ENCODE measurements at places on chromosomes 7 and 10.

GRCh38 chr10:12539350-12540164 is 190.2 kb downstream of the CAMK1D start:
- DNase-seq, result no peak

GRCh38 chr7:116626886-116627285 is 45.1 kb upstream of the MET start:
- no peak for DNase-seq

DNA sequence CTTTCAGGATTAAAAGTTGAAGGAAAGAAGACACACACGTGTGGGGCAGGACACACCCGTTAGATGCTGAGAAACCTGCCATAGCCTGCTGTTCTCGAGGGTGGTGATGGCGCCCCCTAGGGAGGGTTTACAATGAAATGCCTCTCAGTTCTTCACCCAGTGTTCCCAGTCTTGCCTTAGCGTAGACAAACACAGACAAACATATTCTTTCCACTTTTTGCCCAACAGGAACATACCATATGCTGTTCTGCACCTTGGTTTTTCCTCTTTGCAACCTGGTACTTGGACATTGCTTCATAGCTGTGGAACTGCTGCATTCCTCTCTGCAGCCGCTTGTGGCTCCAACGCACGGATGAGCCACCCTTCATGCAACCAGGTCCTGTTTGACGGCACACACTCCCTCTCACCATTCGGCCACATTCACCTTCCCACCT is 23.3 kb upstream of the HSPA12A start:
- no peak for DNase-seq

GRCh38 chr10:103493916-103494877 is 692 bp downstream of the NEURL1 start:
- peak; percentile 70 for DNase-seq

DNA sequence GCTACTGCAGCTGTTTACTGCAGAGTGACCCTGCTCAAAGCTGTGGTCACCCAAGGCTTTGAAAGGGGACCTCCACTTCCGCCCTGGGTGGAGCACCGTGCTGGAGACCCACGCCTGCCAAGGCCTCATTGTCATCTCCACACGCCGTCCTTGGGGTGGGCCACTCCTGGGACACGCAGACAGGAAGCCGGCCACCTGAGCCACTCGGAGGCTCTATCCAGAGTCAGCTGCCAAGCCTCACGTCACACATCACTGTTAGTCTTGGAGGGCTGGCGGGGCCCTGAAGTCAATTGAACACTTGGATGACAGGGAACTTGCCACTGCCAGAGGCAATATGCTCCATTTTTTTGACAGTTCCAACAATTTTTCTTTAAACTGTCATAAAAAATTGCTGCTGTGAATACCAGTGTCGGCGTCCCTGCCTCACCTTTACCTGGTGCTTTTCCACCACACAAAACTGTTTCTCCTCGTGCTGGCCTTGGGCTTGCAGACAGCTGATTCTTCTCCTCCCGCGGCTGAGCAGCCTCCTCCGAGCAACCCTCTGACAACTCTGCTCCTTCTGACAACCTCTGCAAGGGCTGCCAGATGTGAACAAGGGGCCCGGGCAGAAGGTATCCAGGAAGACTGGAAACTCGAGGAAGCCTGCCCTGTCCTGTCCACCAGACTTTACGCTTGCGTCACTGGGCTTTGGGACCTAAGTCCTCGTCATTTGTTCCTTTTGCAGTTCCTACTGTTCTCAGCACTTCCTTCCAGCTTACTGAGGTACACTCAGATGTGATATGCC is 81.9 kb downstream of the EGFR start:
- no peak for DNase-seq

DNA sequence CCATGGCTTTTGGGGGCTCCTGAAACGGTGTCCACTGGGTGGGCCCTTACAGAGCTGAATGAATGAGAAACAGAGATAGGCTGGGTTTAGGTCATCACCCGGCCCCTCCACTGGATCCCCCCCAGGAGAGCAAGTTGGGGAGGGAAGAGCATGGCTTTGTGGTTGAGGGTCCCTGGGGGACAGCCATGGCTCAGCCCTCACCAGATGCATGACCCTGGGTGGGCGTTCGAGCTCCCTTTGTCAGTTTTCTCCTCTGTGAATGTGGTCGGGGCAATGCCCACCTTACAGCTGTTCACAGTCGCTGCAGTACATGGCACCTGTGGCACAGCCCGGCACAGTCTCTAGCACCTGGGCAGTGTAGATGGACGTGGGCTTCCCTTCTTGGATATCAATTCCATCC is 40.6 kb upstream of the CXCL12 start:
- no peak for DNase-seq

GRCh38 chr7:155166673-155167370 is 96.7 kb downstream of the HTR5A start:
- no peak for DNase-seq

DNA sequence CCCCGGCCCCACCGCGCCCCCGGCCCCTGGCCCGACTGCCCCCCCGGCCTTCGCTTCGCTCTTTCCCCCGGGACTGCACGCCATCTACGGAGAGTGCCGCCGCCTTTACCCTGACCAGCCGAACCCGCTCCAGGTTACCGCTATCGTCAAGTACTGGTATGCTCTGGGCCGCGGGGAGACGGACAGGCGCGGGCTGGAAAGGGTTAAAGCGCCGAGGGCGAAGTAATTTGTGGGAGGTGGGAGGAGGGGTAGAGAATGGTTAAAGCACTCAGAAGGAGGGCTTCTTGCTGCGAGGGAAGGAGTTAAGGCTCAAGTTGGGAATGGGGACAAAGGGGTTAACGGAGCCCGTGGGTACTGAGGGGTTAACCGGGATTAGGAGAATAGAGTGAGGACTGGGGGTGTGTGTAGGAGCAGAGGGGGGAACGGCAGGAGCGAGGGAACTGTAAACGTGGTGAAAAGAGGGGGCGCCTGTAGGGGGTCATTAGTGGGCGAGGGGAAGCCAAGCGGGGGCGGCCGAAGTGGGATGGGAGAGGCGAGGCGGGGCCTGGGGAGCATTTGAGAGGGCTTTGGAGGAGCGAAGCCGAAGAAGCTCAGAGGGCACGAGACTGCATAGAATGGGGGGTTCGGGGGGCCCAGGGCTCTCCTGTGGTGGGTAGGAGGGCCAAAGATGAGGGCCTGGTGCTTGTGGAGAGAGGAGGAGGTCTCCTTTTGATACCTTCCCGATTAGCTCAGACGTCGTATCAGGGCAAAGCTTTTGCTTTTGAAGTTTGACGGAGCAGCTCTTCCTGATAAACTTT is 605 bp downstream of the SUFU start:
- DNase-seq, result peak; percentile 58

GRCh38 chr10:104406715-104407650 is 53.4 kb downstream of the CFAP58 start:
- no peak for DNase-seq

DNA sequence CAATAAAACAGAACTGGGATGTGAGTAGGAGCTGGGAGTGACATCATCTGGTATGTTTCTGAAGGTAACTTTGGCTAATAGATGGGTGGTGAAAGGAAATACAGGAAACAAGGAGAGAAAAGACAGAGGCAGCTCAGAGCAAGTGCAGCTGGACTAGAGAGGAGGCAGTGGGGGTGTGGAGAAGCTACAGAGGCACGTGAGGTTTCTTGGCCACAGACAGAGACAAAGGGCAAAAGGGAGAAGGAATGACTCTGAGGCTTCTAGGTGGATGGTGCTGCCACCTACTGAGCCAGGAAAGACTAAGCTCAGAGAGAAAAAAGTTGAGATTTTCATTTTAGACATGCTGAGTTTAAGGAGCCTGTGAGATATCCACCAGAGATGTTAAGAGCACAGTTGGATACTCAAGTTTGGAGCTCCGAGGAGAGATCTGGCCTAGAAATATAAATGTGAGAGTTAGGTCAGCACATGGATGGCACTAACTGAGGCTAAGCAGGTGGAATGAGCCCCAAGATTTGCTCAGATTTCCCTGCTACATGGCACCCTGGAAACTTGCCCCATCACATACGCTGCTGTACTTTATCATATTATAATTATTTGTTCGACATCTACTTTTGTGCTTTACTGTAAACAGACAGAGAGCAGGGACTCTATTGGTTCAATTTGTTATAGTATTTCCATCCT is 293.0 kb upstream of the IMMP2L start:
- DNase-seq, result peak; percentile 16

- no peak for DNase-seq
Measured at GRCh38 chr7:36788825-36789470, 64.7 kb upstream of the AOAH start.

- peak; percentile 9 for DNase-seq
Measured at GRCh38 chr10:133258066-133258817, 18.4 kb downstream of the ADAM8 start.

- DNase-seq, result no peak
Measured at GRCh38 chr7:50505553-50506210, 55.5 kb upstream of the FIGNL1 start.

GRCh38 chr7:92634205-92634604 is 44.0 kb upstream of the FAM133B start:
- no peak for DNase-seq

- no peak for DNase-seq
Measured at GRCh38 chr10:52316500-52316899, 2.4 kb downstream of the DKK1 start.

- DNase-seq, result no peak
Measured at GRCh38 chr7:142098004-142098403, 13.5 kb upstream of the MGAM2 start.

DNA sequence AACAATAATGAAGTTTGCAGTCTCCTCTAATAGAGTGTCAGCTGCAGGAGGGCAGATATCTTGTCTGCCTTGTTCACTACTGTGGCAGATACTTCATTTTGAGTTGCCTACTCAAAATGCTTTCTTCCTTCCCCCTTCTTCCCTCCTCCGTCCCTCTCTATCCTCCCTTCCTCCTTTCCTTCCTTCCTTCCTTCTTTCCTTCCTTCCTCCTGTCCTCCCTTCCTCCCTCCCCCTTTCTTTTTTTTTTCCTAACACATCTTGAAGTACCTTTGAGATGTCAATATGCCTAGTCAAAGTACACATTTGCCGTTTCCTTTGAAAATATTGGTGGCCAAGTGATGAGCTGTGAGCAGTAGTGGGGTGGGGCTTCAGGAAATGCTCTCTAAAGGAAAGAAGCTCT is 18.7 kb upstream of the ST7 start:
- no peak for DNase-seq

DNA sequence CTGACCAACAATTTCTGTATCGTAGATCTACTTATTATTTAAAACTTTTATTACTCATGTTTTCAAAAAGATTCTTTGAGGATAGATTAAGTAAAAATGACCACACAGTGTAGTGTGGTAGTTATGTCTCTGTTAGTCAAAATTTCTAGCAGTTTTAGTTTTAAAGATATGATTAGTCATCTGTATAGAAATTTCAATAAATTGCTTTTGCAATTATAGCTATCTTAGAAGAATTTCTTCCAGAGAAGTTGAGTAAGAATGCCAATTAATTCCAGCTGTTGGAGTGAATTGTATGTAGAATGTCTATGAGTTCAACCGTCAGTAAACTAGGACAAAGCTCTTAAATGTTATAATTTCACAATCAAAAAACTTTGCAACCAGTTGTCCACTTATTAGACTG is 229.7 kb downstream of the CDK14 start:
- no peak for DNase-seq

DNA sequence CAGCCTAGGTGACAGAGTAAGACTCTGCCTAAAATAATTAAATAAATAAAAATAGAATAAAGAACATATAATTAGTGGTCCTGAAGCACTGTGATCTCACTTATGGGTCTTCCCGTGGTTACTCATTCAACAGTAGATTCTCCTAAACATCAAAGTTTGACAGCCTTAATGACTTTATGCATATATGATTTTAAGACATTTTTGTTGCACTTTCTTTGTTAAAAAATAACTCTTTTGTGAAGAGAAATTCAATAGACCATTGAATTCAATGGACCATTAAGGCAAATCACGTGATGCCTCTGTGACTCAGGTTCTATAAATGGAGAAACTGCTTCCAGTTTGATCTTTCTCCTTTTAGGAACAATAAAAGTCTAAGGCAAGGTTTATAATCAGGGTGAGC is 59.6 kb downstream of the ATOH7 start:
- DNase-seq, result no peak

DNA sequence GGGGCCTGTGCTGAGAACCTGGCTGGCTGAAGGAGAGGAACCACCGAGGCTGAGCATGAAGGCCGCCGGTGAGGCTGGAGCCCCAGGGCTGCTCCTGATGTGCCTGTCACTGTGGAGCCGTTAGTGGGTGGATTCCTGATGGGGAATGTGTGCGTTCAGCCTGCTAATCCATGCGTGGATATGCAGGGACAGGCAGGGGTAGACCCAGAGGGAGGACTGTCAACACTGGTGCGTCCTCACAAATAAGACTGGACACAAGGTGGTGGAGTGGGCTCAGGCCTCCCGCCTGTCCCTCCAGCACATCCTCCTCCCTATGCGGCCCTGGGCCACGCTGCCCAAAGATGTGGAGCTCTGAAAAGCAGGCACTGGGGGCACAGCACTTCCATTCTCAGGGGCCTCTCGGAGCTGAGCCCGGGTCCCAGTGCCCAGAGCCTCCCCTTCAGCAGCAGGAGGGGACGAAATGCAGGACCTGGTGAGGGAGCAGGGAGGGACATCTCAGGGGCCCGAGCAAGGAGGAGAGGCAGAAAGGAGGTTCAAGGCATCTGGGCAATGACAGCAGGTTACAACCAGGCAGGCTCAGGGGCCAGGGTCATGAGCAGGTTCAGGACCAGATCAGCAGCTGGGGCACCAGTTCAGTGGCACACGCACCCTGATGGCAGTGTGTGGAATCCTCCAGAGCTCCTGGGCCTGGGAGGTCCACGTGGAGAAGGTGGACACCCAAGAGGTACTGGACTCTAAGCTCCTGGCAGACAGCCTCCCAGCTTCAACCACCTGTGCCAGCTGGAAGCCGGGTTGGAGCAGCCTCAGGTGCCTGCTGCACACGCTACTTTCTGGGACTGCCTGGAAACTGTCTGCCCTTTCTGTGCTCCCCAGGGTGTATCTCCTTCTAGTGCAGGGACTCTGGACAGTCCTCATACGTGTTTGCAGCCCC is 33.5 kb upstream of the ANTXRL start:
- DNase-seq, result no peak

DNA sequence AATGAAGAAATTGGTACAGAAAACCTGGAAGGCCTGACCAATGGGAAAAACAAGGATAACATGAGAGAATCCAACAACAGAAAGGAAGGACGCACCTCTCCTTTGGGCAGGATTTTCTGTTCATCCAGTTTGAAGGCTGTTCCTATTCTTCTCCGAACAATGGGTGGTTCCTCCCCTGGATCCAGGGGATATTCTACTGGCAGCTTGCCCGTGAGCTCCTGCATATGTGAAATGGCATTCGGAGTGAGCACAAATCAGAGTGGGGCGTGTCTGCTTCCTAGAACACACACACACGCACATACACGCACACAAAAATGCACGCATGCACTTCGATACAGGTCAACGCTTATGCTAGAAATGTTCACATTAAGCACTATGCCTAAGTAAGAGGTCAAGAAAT is 83.5 kb downstream of the PRPF18 start:
- DNase-seq, result no peak

DNA sequence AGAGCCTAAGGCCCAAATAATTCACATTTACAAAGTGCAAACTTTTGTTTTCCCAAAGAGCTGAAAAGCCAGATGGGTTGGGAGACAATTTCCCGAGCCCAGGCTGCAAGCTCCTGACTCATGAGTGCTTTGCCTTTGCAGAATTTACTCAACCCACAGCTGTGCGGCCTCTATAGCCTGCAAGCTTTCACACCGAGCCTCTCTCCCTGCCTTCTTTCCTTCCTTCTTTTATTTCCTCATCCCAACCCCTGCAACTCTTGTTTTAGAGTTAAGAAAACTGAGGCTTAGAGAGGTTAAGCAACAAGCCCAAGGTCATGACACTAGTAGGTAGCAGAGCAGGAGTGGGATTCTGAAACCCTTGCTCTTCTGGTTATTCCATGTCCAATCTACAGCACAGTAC is 203.0 kb upstream of the GPR26 start:
- DNase-seq, result no peak
